ENCODE measurements at places on chromosomes 16 and 17.

DNA sequence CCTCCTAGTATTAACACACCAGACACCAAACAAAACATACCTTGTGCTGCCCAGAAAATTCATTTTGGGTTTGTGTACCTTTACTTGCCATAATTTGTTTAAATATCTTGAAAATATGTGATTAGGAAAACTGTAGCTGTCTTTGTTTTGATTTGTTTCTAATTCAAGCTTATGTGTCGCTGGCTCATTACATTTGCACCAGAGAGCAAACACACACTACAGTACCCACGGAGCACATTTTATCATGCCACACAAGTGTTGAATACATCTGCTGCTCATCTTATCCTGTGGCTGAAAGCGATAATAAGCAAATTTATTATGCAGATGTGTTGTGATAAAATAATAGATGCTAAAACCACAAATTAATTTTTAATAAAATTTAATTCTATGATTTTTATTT lies 63.1 kb downstream of the SPAG9 start:
- no peak for DNase-seq

- DNase-seq, result no peak
Measured at GRCh38 chr16:69607674-69608073, 41.9 kb downstream of the NFAT5 start.

DNA sequence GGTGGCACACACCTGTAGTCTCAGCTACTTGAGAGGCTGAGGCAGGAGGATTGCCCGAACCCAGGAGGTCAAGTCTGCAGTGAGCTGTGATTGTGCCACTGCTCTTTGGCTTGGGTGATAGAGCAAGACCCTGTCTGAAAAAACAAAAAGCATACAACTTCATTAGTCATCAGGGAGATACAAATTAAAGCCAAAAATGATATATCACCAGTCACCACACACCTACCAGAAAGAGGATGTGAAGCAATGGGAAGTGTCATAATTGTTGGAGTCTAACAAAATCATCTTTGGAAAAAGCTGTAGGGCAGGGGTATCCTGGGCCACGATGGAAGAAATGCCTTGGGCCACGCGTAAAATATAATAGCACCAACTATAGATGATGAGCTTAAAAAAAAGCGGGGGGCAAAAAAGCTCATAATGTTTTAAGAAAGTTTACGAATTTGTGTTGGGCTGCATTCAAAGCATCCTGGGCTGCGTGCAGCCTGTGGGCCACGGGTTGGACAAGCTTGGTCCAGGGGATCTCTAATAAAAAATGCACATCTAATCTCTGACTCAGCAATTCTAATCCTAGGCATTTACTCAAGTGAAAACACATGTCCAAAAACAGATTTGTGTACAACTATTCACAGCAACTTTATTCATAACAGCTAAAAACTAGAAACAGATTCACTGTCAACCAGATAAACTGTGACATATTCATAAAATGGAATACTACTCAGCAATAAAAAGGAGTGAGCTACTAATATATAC lies 65.9 kb downstream of the HIC1 start:
- no peak for DNase-seq

GRCh38 chr17:81607431-81607830 lies 29.5 kb downstream of the NPLOC4 start:
- no peak for DNase-seq

- DNase-seq, result no peak
Measured at GRCh38 chr17:9666461-9667050, 21.2 kb downstream of the USP43 start.

GRCh38 chr16:55494994-55495421 lies 13.9 kb upstream of the LPCAT2 start:
- DNase-seq, result no peak

- no peak for DNase-seq
Measured at GRCh38 chr16:21084631-21085225, 65.9 kb downstream of the DNAH3 start.

- no peak for DNase-seq
Measured at GRCh38 chr17:9237661-9238301, 216.5 kb downstream of the NTN1 start.

DNA sequence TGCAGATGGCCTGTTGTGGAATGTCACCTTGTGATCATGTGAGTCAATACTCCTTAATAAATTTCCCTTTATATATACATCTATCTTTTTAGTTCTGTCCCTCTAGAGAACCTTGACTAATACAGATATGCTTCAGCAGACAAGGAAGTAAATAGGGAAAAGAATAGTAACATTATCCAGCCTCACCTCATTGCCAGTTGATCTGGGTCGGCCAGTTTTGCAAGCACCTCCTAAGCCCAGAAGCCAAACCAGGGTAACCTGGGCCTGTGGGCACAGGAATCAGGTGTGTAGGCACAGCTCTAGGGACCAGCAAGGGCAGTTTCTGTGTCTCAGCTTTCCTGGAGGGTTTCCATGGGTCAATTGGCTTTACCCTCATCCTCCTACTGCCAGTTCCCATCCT lies 11.9 kb upstream of the CCL17 start:
- no peak for DNase-seq

DNA sequence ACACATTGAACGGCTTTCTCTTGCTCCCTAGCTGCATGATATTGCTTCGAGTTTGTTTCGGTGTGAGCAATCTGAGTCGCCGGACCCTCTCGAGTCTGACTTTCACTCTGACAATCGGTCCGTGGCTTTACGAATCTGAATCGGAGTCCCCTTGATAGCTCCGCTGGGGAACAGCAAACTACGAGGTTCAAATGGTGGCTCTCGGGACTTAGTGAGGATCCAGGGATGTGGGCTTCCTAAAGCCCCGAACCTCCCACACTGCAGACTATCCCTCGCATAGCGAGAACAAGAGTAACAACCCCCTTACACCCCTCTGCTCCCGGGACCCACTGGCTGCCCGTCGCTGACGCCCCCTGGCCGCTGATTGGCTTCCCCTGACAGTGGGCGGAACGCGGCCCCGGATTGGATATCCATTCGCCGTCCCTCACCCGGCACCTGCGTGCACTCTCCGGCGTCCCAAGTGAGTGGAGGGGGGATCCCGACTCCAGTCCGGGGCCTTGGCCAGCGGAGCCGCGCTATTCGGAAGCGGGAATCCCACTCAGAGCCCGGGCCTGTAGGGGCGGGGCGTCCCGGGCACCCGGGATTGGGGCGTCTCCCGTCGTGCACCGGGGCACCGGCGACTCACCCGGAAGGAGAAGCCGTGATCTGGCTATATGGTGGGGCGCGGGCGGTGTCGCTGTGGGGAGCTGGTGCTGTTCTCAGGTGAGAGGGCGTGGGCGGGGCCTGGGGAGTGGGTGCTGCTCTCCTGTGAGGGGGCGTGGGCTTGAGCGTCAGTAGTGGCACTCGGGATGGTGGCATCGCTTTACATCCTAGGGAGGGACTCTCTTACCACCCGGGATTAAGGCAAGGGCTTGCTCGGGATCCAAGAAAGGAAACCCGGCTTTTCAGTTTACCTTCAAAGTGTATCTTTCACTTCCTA lies at the start of gene SNX11:
Gene SNX11 (plus strand): TSS at position 630 of the 919 bp plus-strand sequence. CDS start 4,278 bp downstream, outside the sequence.
- peak; percentile 93 for DNase-seq

- no peak for DNase-seq
Measured at GRCh38 chr17:33983824-33984574, 271.1 kb upstream of the CCL2 start.

GRCh38 chr16:84821728-84822689 lies 2.2 kb downstream of the CRISPLD2 start:
- DNase-seq, result no peak

DNA sequence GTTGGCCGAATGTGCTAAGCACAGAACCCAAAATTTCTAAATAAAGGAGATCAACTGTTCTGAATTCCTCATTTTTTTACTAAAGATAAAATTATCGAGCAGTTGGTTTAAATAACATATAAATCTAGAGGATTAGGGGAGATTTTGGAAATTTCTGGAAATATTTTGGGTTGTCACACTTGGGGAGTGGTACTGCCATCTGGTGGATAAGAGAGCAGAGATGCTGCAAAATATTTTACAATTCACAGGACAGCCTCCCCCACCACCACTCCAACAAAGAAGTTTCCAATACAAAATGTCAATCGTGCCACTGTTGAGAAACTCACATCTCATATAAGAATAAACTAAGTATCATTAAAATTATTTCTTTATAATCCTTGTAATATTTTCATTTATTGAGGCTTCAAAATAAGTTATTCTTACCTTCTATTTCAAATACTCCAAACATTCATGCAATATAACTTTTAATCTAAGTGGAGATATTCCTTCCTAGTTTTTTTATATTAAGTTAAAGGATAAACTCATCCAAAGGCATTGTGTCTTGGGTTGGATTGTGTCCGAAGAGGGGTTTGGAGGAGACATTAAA lies 17.0 kb upstream of the ABCA8 start:
- DNase-seq, result no peak

DNA sequence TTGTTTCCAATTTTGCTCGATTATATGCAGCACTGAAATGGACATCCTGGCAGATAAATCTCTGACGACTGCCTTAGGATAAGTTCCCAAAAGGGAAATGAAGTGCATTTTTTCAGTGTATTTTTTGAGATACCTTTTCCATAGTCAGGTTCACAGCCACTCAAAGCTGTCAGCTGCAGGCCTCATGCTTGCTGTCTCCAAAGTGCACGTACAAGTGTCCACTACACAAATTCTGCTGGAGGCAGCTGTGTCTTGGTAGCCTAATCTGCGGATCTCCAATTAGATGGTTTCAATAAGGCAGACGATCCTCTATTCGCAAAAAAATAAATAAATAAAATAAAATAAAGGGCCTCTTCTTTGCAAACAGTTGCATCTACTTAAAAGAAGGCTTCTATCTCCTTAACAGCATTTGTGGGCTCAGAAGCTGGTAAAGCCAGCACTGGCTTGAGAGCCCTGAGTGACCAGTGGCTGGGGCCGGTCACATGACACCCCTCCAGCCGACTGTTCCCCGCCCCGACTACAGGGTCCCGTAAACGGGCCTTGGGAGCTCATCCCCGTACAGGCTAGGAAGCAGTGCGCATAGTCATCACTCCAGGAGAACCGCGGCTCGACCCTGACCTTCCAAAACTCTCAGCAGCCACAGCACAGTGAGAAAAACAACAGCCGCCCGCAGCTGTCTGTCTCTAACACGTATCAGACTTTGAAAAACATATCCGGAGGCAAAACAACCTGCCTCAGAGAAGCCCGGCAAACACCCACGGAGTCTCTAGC lies 18.8 kb downstream of the RPH3AL start:
- DNase-seq, result no peak

- DNase-seq, result no peak
Measured at GRCh38 chr16:23232806-23233205, 50.3 kb downstream of the SCNN1G start.

DNA sequence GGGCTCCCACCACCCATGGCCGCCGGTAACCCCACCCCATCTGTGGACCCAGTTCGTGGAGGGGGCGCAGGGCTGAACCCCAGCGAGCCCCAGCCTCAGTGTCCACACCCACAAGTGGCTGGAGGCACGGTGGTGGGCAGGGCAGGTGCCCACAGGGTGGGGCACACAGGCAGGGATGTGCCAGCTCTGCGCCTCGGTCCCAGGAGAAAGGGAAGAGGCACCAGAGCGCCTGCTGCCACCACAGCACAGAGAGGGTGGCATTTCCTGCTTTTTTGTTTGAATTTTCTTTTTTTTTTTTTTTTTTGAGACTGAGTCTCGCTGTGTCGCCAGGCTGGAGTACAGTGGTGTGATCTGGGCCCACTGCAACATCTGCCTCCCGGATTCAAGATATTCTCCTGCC lies 19.0 kb downstream of the ZFPM1 start:
- peak; percentile 14 for DNase-seq

DNA sequence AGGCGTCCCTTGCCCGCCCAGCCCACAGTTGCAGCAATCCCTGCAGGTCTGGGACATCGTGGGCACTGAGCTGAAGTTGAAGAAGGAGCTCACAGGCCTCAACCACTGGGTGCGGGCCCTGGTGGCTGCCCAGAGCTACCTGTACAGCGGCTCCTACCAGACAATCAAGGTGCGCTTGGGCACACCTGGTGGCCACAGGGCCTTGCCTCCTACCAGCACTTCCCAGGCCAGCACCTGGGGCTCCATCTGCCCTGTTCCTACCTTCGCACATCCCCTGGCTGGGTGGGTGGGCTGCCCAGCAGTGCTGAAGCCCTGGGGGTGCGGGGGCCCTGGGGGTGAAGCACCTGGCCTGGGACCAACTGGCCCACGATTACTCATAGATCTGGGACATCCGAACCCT lies 19.9 kb downstream of the TRAF7 start:
- no peak for DNase-seq

DNA sequence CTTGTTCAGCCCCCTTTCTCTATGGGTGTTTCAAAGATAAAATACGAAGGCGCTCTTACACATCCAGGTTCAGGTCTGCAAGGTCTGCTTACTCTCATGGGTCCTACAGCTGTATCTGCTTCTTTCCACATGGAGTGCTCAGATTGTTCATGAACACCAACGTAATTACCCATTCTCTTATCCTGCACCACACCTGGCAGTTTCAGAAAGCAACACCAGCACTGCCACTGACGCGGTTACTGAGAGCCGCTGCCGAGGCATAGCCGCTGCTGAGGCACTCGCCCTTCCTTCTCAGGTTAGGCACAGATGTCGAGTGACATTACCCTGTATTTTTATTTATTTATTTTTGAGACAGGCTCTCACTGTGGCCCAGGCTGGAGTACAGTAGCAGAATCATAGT lies 147.1 kb downstream of the RPTOR start:
- DNase-seq, result no peak

GRCh38 chr17:48600244-48601098 lies 4.3 kb downstream of the HOXB6 start:
- no peak for DNase-seq

GRCh38 chr17:74485841-74486240 lies 19.4 kb downstream of the CD300A start:
- DNase-seq, result no peak

GRCh38 chr17:59105852-59106462 lies 723 bp downstream of the TRIM37 start:
- DNase-seq, result peak; percentile 80

DNA sequence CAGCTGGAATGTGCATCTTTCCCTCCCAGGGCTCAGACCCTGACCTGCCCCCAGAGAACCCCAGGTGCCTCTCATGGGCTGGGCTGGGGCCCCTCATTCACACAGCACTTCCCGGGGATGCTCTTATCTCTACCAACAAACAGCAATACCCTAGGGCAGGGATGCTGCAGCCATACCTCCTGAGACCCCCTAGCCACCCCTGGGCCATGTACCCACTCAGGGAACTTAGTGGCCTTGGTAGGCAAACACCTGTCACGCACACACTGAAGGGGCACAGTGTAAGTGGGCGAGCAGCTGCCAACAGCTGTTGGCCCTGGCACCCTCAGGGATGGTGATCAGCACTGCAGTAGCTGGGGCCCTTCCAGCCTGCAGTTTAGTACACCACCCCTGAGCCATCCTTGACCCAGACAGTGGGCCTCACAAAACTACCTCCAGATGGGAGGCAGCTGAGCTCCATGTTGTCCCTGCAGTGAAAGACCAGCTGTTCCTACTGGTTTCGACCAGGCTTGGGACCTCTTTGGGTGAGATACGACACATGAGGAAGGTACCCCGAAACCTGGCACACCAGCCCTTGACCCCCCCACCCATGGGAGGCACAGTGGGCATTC lies 1723.6 kb downstream of the TP53TG3F start:
- no peak for DNase-seq

DNA sequence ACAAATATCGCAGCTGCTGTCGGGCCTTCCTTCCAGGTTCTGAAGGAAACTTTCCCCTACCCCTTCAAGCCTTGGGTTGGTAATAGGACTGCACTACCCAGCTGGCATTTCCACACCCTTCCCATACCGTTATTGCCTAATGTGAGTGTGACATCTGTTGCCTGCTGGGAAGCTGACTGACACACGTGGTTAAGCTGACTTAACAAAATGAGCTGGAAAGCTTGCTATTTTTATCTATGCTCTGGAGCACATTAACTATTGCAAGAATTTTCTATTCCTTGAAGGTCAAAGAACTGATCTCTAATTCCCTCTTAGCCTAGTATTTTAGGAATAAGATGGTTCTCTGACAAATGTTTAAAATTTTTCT lies 79.5 kb downstream of the PMP22 start:
- DNase-seq, result no peak
